ENCODE measurements at places on chromosomes 7 and 10.

DNA sequence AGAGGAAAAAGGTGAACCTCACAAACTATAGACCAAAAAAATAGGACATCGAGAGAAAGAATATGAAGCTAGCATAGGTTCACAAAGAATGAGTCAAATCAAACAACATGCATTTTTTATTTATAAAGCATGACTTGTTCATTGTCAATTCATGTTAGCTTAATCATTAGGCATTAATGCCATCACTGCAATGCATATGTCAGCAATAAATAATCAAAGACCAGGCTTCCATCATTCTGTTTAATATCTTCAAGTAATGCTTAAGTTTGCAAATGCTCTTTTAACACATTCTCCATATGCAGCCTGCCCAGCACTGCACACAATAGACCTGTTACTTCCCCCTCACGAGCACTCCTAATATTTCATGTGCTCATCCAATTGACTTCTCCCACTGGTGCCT, 8.9 kb upstream of the MAGI2 start:
- no peak for DNase-seq

DNA sequence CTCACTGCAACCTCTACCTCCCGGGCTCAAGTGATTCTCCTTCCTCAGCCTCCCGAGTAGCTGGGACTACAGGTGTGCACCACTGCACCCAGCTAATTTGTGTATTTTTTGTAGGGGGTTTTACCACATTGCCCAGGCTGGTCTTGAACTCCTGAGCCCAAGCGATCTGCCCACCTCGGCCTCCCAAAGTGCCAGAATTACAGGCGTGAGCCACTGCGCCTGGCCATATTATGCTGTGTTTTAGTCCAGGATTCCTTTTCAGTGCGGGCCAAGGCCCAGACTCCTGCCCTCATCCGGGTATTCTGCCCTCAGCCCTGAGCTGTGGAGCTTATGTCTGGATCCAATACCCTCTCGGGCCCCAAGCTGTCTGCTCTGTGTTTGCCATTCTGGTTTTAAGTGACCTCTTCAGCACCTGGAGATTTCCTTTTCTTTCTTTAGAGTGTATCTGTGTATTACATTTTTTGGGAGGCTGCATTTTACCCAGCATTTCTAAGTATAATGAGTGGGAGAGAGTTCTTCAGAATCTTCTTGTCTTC, 114.9 kb downstream of the BUB3 start:
- DNase-seq, result no peak

- no peak for DNase-seq
Measured at GRCh38 chr10:74460812-74461211, 309.8 kb downstream of the ADK start.

GRCh38 chr7:96236198-96237039, 85.5 kb downstream of the SLC25A13 start:
- no peak for DNase-seq

DNA sequence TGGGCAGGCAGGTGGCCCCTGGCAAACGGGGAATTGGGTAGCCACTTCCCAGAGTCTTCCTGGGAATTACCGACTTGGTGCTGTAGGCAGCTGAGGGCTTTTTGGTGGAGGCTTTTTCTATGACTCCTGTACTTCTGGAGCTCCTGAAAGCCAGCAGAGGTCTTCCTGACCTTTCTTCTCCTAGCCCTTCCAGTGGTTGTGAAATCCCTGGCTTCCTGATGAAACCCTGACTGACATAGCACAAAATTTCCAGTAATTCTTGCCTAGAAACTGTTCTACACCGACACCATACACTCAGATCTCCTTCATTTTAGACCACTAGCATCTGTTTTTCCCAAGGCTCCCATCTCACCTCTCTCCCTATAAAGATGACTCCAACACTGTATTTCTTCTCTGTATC, 120.2 kb downstream of the STRA8 start:
- no peak for DNase-seq

- DNase-seq, result no peak
Measured at GRCh38 chr10:104417637-104418292, 64.1 kb downstream of the CFAP58 start.

DNA sequence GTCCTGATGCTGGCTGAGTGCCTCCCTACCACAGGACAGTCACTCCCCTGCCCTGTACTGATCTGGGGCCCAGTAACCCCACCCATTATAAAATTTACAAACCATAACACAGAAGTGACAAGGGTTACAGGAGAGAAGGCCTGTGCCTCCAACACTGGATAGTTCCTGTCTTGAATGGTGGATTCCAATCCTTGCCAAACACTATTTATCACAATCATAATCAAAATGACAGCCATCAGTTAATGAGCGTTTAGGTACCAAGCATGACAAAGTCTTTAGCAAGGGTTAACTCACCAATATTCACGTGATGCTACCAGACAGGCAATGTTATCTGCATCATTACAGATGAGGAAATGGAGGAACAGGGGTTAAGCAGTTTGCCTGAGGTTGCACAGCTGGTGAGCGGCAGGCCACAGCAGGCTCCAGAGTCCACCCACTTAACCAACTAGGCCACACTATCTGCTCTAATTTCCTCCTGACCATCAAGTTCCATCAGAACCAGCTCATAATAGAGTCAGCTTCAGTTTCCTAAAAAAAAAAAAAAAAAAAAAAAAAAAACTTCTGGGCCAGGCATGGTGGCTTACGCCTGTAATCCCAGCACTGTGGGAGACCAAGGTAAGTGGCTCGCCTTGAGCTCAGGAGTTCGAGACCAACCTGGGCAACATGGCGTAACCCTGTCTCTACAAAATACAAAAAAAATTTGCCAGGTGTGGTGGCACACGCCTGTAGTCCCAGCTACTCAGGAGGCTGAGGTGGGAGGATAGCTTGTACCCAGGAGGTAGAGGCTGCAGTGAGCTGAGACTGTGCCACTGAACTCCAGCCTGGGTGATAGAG, 14.2 kb downstream of the PDLIM1 start:
- DNase-seq, result no peak

DNA sequence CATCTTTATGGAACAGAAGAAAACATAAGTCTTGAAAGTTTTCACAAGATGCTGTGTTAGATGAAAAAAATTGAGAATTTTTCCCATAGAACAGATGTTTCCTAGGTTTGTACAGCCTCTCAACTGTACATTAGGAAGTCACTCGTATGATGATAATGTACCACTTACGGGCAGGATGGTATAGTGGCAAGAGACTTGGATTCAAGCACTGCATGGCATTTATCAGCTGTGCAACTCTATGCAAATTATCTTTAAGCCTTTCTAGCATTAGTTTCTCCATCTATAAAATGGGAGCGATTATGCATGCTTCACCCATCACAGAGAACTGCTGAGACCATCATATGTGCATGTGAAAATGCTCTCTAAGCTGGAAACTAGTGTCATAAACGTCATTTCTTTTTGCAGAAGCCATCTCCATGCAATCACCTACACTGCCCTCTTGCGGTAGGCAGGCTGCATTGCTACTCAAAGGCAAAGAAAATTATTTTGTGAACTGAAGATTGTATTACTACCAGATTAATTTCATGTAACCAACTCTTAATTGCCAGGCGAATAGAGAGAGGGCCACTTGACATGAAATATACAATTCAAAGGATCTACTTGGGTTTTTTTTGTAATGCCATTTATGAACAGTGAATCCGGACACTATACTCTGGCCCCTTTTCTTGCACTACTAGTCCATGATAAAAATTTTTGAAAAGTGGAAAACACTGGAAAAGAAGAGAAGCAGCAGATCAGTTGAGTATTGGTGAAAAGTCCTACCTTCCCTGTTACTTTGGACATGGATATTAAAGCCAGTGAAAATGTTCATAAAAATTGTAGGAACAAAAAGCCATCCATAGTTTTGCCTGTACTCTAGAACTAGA, 102.3 kb downstream of the JAZF1 start:
- DNase-seq, result peak; percentile 32

DNA sequence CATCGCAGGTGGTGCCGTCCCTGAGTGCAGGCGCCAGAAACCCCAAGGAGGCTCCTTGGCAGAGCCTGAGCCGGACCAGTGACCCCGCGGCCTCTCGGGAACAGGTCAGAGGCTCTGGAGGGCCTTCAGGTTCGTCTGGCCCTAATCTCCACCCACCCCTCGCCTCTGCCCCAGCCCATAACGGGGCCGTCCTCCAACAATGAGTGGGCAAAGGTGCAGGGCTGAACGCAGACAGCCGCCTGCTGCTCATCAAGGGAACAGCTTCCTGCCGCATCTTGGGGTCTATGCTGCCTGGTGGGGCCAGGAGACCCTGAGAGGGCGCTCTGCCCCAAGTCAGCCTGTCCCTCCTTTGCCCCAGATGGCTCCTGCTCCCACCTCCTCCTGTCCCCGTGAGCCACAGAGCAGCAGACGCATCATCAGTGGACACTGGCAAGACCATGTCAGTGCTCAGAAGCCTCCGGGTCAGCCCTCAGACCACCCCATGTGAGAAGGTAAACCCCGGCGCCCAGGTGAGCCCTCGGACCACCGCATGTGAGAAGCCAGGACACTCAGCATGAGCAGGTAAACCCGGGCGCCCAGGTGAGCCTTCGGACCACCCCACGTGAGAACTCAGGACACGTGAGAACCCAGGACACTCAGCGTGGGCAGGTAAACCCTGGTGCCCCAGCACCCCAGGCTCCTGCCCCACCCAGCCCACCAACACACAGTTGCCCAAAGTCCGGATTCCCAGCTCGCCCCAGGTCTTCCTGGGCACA, 142.0 kb downstream of the PTPRN2 start:
- DNase-seq, result no peak

DNA sequence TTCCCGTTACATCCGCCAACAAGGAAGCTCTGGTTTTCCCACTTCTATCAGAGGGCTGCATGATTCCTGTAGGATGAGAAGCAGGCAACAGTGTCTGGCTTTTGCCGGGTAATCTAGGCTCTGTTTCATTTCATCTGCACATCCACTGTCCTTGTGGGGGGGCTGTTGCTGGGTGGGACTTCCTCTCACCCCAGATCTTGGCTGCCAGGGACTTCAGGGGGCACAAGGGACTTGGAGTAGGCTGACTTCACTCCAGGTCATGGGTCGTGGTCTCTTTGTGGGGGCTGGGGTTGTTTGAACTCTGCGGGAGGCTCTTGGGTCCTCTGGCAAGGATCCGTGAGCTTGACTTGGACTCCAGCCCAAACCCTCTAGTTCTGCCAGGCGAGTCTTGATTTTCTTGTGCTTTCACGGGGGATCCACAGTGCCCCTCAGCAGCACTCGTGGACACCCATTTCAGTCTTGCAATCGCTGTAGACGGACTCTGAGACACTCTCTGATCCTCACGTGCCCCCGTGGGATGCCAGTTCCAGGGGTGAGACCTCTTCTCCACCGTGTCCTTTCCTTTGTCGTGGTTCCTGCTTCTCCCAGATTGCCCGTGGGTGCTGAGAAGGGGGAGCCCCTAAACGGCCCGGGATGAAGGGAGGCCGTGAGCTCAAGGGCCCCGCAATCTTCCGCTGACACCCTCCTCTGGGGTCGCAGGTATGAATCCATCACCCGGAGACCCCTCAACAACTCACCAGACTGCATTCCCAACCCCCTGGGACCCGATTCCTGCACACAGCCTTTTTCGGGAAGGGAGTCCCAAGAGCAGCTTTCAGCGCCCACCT, 21.4 kb upstream of the ZNF273 start:
- no peak for DNase-seq

DNA sequence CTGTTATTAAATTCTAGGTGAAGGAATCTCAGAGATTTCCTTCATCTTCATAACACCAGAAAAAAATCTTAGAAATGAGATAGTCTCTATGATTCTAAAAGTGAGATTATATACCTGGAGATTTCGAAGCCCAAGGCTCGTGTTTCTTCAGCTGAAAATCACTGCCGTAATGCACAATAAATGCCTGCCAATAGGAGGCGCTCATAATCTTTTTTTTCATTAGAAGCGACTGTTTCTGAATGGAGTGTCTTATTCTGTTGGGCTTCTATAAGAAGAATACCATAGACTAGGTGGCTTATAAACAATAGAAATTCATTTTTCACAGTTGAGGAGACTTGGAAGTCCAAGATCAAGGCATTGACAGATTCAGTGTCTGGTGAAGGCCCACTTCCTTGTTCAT, 294.7 kb downstream of the PRKG1 start:
- DNase-seq, result no peak

DNA sequence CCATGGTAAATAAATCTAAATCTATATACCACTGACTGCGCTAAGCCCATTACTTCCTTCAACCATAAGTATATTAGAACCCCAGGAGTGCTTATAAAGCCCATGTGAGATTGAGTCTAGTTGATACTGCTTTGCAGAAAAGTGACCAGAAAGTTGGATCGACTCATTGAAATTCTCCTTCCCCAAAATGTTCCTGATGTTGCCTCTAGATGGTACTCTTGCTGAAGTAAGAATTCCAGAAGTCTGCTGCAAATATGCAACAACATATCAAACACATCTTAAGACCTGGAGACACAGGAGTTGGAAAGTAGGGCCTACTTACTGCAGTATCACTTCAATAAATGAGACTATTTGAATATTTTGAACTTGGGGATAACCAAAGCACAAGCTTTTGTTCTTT, 550.8 kb downstream of the IPMK start:
- DNase-seq, result no peak

GRCh38 chr7:29405891-29406290, 157.7 kb upstream of the PRR15 start:
- DNase-seq, result no peak

GRCh38 chr10:82358486-82359099, 483.6 kb downstream of the NRG3 start:
- no peak for DNase-seq

DNA sequence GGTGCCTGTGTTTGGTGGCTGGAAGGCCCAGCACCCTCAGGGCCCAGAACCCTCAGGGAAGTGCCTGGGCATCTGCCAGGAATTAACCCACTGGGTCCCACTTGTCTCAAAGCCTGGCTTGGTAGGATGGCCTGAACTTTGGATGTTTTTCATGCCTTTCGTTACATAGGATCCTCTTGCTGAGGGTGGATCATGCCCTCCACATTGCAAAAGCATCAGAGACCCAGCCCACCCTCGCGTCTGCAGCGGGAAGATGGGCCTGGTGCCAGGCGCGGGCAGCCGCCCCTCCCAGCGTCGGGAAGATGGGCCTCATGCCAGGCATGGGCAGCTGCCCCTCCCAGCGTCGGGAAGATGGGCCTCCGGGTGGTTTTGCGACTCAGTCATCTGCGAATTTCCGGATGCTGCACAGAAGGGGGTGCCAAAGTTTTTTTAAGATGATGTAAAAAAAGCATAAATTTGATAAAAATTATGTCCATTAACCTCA, 51.9 kb upstream of the PRKAR1B start:
- no peak for DNase-seq

DNA sequence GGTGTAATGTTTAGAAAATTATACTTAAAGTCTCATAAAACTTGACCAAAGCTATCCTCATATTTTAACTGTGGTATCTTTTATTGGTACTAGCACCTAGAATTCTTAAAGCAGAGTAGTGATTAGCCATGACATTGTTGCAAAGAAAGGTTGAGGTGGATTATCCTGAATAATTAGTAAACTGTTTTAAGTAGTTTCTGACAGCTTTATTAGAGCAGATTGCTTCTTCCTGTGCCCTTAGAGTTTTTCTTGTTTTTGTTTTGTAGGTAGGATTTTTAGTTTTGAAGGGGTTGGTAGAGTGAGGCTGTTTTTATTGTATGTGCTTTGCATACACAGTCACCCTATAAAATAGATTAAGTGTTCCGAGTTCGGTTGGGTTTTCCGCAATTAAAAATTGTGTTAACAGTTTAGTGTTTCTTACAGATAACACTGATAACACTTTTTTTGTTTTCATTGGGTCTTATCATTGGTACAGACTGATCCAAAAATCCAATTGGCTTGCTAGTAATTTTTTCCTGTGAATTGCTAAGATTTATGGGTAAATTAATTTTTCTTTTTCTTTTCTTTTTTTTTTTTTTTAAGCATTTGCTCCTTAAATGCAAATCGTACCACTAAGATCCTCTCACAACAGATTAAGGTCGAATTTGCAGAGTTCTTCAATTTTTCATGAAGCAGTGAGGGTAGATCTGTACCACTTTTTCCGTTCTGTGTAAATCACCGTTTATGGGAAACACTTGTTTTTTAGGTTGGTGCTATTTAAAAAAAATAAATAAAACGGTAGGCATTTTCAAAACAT, 2.1 kb upstream of the PBLD start:
- DNase-seq, result no peak

All from stimulated activated CD4-positive, alpha-beta T cell treated with anti-CD3 and anti-CD28 coated beads, Interleukin-4, amount 100 ng/mL, for 4 hours (primary cell).